ENCODE measurements at places on chromosomes 6 and 20.

DNA sequence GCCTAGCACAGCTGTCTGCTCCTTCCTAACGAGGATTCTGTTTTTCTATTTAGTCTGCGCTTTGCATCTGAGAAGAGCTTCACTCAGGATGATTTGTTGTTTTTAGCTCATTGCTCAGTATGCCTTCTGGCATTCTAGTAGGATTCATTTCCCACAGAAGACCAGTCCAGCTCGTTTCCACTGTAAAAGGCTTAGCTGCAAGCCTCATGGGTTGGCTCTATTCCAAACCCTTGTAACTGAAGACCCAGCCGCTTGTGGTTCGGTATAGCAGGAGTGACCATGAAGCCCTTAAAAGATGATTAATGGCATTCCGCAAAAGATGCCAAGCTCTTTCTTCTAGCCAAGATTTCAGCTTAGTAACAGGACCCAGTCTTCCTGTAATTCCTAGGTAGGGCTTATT, 7.2 kb downstream of the ADGRF1 start:
- DNase-seq: no peak

GRCh38 chr20:44092551-44093248, 94.3 kb downstream of the JPH2 start:
- DNase-seq: no peak

DNA sequence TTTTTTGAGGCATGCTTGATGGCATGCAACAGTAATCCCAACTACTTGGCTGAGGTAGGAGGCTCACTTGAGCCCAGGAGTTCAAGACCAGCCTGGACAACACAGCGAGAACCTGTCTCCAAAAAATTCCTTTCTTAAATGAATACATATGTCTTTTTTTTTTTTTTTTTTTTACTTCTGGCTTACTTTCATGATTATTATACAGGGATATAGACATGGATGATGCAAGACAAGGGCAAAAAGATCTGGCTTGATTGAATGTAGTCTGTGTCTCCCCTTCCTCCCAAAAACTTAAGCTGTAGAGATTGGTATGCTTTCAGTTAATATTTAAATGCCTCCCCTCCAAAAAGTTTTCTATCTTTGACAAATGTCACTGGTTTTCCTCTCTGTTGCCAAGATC, 7.6 kb downstream of the SNX3 start:
- DNase-seq: no peak

DNA sequence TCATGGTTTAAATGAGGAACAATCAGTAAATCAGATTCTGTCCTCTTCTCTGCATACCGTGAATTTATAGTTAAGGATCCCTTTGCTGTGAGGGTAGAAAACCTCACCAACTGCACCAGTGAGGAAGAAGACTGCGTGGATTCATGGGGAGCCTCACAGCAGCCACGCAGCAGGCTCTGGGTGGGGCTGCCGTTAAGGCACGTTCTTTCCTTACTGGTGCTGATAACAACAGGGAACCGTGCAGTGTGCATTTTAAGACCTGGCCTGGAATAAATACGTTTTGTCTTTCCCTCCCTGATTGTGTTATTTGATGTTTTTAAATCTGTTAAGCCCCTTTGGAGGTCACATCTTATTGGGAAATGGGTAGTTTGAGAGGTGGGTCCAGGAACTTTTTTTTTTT, 17.6 kb upstream of the MYLK2 start:
- no peak for DNase-seq

GRCh38 chr6:89750338-89750737, 69.3 kb downstream of the MDN1 start:
- DNase-seq: no peak

DNA sequence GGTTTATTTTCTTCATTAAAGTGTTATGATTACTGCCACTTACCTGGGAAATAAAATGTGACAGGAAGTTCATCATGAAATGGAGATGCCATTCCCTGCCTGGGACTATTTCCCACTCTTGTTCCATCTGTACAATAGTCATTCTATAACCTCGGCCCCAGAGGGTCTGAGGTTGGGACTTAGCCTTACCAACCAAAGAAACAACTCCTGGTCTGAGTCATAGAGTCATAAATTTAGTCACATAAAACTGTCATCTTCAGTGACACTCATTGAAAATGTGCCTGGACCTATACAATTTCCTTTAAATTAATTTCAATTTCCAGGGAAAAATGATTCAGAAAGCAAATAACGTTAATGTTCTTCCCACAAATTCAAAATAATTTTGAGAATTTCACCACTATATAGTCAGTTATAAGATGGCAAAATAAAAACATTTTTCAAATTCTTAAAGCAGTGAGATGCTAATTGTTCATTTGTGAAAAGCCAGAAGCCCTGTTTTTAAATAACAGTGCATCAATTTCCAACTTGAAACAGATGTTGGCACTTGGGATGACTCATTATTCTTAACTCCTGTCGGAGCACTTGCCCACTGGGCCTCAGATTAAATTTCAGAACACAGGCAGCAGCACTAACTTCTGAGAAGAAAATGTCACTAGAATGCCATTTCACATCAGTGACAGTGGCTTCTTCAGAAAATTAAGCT, 201.2 kb upstream of the SMLR1 start:
- no peak for DNase-seq

GRCh38 chr20:62156592-62157386, 13.2 kb downstream of the SS18L1 start:
- peak; percentile 42 for DNase-seq

DNA sequence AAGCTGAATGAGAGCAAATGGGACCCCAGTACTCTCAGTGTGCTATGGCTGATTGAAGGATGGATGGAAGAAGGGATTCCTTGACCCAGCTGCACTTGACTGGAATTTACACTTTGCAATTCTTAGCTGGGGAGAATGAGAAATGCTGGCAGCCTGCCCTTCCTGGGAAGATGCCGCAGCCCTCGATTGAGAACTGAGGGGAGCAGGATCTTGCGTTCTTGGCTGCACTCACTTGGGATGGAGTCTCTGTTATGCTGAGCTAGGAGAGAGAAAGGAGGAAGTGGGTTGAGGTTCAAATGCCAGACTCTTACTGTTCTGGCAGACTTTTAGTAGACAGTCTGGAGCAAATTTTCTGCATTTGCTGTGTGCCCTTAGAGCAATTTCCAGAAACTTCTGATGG, 221.2 kb downstream of the FNDC1 start:
- DNase-seq: no peak

DNA sequence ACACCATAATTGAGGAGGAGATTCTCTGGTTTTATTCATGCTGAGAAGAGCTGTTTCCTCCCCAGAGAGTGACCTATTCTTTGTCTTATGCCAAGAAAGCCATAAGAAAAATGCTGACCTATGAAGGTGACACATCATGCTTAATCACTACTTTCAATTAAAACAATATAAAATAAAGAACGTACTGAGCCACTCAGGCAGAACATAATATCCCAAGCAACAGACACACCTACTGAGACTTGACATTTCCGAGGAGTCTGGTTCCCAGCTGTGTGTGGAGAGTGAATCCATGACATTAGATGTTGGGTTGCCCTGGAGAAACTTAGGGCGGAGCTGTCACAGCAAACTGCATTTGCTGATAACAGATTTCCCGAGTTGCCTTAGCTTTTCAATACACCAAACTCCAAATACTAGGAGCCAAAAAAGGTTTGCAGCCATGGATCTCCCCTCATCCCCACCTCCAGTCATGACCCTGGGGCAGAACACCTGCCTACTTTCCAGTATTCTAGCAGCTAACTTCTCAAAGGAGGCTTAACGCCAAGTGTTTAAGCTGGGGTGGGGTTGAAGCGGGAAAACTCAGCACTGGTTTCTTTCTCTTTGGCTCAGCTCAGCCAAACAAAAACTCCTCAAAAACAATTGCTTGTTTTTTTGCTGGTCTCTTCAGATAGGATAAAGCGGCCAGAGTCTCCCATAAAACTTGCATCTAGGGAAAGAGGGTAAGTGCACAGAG, 92.2 kb downstream of the BACH2 start:
- no peak for DNase-seq

DNA sequence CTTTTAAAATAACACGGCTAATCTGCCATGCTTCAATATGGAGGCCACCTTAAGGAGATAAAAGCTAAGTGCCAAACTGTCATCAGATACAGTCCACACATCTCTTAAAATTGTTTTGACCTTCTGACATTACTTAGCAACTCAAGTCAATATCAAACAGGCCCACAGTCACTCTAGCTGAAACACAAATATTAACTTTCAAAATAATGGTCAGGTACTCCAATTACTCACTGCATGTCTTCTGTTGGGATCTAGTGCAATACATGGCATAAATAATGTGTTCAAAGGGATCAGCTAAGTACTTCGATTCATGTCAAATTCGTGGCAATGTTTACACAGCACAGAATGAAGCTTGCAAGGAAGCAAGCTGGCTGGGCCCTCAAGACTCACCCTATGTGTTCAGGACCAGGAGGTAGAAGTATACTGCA, 133.9 kb upstream of the BEND6 start:
- DNase-seq: no peak

DNA sequence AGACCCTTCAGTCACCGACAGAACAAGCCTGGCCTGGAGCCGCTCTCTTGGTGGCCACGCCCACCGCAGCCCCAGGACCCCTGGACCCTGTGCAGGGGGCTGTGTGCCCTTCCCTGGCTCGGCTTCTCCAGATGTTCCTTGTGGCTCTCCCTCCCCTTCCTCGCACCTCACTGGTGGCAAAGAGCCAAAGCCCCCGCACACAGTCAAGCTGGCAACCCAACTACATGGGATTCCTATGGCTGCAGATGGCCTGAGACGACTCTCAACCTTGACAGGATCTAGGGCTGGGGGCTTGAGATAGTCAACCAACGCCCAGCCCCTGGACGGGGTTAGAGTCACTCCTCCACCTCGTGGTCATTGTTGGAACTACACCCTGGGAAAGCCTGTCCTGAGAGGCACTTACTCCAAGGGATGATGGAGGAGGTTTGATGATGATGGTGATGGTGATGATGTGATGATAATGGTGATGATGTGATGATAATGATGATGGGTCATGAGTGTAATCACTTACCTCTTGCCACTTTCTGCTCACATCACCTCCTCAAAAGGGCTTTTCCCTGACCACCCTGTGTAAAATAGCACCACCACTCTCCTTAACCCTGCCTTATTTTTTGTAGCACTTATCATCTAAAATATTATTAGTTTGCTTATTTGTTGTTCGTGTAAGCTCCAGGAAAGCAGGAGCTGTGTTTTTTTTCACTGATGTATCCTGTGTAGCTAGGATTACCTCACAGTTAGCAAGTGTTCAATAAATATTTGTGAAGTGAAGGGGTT, 278.4 kb downstream of the LRFN2 start:
- peak; percentile 8 for DNase-seq

DNA sequence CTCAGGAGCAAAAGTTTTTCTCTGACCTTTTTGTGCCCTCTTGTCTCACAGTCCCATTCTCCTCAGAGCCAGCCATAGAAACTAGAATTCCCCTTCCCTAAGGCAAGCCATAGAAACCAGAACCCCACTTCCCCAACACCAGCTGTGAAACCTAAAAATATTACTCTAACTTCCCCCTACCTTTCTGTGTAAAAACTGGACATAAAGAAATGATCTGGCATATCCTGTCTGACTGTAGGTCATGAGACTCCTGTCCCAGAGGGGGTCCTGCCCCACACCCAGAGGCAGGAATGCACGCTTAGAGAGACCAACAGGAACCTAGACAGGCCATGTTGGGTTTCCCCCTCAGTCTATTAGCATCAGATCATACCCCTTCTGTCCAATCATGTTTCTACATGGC, 140.6 kb upstream of the SLC22A16 start:
- no peak for DNase-seq

DNA sequence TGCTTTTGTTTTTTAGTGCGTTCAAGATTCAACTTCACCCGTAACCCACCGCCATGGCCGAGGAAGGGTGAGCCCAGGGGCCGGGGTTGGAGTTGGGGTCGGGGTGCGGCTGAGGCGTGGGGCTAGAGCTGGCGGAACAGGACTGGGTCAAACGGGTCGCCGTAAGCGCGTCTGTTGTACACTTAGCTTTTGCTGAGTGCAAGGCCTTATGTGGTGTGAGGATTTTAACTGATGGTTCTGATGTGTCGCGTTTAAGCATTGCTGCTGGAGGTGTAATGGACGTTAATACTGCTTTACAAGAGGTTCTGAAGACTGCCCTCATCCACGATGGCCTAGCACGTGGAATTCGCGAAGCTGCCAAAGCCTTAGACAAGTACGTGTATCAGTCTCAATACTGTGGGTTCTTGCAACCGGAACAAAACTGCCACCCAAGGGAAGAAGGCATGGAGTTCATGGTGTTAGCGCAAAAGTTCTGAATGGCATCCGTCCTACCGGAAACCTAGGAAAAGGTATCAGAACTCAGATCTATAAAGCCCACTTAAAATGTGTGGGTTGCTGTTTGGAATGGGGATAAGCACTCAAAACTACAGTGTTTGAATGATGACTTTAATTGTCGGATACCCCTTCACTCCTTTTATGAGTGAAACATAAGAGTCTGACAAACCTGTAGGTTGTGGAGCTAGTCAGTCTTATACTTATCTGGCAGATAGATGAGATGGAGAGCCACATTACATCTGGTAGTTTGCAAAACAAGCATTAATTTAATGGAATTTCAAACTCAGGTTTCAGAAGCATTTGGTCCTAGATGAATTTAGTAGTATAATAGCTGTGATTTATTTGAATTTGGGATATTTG, 574 bp downstream of the RPS12 start:
- no peak for DNase-seq

DNA sequence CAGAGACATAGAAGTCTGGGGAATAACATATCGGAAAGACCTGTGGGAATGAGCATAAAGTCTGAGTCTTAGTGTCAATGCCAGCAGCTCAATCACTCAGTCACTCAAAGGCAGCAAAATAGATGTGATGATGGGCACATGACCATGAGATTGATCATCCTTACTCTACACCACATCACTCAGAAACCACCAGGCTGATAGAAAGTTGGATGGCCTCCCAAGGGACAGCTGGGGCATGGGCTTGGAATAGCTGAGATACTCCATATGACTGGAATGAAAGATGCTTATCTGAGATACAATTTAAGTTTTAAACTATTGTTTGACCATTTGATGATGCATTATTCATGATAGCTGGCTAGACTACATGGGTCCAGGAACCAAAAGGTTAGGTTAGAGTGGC, 80.9 kb upstream of the F13A1 start:
- no peak for DNase-seq

GRCh38 chr6:148831064-148831463, 84.2 kb downstream of the UST start:
- DNase-seq: peak; percentile 4

GRCh38 chr20:58094698-58095097, 133.8 kb downstream of the ANKRD60 start:
- DNase-seq: no peak

GRCh38 chr6:38580030-38580429, 59.7 kb downstream of the BTBD9 start:
- DNase-seq: no peak

Data from activated CD8-positive, alpha-beta memory T cell treated with anti-CD3 and anti-CD28 coated beads for 1 hour (primary cell).